ENCODE measurements at places on chromosomes 5 and 9. TPM values are rescaled to one million over a fixed set of nuclear protein-coding genes. Genes with fewer than 3 reads are reported as not detected.

The DOCK2 gene
- 7.9 TPM for total RNA-seq

The SETX gene
- total RNA-seq: 11.6 TPM

The CACNA1B gene
- not detected for total RNA-seq

The SLC34A1 gene
- total RNA-seq: 0.61 TPM

The NEUROG1 gene
- not detected for total RNA-seq

The DBH gene
- total RNA-seq: not detected

The DEPDC1B gene
- 26.9 TPM for total RNA-seq

The TLX3 gene
- total RNA-seq: not detected

The ARSI gene
- 0.26 TPM for total RNA-seq

The ALDOB gene
- total RNA-seq: not detected

The HEXB gene
- total RNA-seq: 235 TPM

The TXNDC15 gene
- total RNA-seq: 67.6 TPM

The FBP2 gene
- total RNA-seq: not detected

The KIF27 gene
- 3.0 TPM for total RNA-seq

The DMGDH gene
- not detected for total RNA-seq

The DPYSL3 gene
- 30.1 TPM for total RNA-seq

The PCDHA4 gene
- 2.4 TPM for total RNA-seq

The LRRC70 gene
- total RNA-seq: 0.11 TPM

The GALNT12 gene
- 5.4 TPM for total RNA-seq

The UBQLN1 gene
- 108 TPM for total RNA-seq

The HAPLN1 gene
- total RNA-seq: 170 TPM

The NXNL2 gene
- total RNA-seq: 0.49 TPM

The CREB3 gene
- 41.9 TPM for total RNA-seq

The PCDHB16 gene
- 7.7 TPM for total RNA-seq

The NTNG2 gene
- 0.80 TPM for total RNA-seq

The PTGS1 gene
- total RNA-seq: 1.1 TPM

The FGF10 gene
- not detected for total RNA-seq

The NR2F1 gene
- total RNA-seq: 9.3 TPM

The S100Z gene
- total RNA-seq: 0.23 TPM

The KIF2A gene
- 58.3 TPM for total RNA-seq

The UBE2QL1 gene
- 0.42 TPM for total RNA-seq

The PHYHD1 gene
- total RNA-seq: not detected

The PCDHB9 gene
- total RNA-seq: 4.1 TPM

The GNA14 gene
- total RNA-seq: not detected

The TICAM2 gene
- 2.3 TPM for total RNA-seq

The MED10 gene
- total RNA-seq: 23.1 TPM

The ACSL6 gene
- total RNA-seq: 0.34 TPM

The IL9 gene
- not detected for total RNA-seq

The EGFLAM gene
- total RNA-seq: 5.3 TPM

The PRDM9 gene
- 0.41 TPM for total RNA-seq
